ENCODE measurements at places on chromosomes 11 and 22. TPM values are rescaled to one million over a fixed set of nuclear protein-coding genes. Genes with fewer than 3 reads are reported as not detected.

Gene NOX4
- total RNA-seq: 29.6 TPM

Gene FUT4
- 5.3 TPM for total RNA-seq

Gene HOATZ
- total RNA-seq: not detected

Gene TRIM3
- total RNA-seq: 22.0 TPM

- no peak for DNase-seq
These were observed 11.2 kb downstream of the DPP3 start for GRCh38 chr11:66491315-66491935.

- no peak for DNase-seq
These were observed 17.9 kb downstream of the RTN3 start for GRCh38 chr11:63698976-63699733.

GRCh38 chr11:113554526-113554925, 79.3 kb upstream of the DRD2 start:
- no peak for DNase-seq

All from posterior vena cava (tissue), 2 donors.